GM13976 (cell line): ENCODE measurements at places on chromosomes 6 and 20.

DNA sequence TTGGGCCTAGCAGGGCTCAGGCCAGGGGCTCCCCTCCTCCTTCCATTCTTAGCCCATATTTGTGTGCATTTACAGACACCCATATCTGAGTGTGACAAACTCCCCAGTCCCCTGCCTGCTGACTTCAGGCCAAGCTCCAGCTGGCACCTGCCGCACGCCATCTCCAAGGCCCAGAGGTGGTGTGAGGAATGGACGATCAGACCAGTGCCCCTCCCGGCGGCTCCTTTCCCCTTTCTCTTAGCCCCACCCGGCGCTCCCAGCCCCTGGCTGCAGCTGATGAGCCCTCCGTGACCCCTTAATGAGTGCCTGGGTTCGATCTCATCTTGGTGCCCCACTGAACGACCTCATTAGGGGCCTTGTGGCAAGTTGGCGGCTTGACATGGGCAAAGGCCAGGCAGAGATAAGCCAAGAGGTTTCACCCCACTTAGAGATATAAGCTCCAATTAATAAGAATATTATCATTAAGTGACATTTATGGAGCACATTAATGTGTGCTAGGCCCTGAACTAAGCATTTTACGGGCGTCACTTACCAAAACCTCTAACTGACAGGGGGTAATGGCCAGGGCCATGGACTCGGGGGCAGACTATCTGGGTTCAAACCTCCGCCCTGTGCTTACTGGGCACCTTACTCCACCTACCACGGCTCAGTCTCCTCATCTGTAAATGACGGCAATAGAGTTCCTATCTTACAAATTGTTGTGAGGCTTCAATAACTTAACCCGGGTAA lies 17.5 kb downstream of the ADA start:
- no peak for DNase-seq

DNA sequence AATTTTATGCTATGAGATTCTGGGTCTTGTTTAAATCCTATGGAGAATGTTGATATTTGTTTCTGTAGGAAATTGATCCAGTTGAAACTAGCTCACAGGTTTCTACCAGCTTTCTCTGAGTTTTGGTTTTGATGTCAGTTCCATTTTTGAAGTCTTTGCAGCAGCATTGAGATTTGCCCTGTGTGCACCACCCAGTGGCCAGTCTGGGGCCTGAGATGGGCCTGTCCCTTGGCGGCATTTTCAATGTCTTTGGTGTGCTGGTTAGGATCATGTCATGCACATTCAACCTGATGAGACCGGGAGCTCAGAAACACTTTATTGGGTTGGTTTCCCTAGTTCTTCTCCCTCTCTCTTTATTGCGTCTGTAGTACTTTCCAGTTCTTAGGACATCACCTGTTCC lies 395.2 kb upstream of the MAP3K7 start:
- DNase-seq: no peak

DNA sequence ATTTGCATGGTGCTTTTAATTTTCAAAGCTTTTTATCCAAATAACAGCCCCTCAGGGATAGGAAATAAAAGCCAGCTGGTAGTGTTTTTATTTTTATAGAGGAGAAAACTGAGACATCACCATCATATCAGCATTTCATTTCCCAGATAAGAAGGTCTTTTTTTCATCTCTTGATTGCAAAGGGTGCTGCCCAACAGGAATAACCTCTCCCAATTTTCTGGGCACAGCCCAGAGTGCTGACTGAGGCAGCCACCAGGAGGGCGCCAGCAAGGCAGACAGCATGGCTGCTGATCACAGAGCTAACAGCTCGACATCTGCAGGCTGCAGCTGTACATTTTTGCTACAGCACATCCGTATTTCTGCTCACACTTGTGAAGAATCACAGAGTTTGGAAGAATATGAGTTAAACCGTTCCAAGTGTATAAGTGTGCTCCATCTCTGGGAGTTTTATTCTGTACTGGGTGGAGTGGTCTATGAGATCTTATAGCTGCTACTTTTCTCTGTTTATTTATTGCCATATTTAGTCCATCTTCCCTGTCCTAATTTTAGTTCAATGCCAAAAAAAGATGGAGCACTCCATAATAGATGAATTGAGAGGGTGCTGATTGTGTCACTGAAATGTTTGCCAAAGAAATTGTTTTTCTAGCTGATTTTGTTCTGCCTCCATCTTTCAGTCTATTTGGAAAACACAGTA lies 85.5 kb upstream of the C20orf144 start:
- DNase-seq: no peak

DNA sequence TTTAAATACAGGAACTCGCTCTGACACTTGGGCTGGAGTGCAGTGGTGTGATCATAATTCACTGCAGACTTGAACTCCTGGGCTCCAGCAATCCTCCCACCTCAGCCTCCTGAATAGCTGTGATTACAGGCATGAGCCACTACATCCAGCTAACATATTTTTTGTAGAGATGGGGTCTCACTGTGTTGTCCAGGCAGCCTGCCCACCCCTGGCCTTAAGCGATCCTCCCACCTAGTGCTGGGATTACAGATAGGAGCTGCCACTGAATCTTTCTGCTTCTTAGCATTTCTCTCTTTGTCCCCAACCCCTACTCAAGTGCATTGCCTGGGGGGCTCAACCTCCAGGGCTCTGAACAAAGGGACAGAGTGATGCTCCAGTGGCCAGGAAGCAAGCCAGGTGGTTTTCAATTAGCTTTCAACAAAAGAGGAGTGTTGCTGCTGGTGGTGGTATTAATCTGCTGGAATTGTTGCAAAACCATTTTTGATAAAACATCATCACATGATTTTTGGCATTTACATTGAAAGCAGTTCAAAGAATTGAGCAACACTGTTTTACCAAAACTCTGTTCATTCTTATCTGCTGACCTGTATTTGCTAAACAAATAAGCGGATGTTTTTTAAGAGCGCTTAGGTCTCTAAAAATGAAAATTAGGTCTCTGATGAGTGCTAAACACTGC lies 40.4 kb upstream of the BPIFA2 start:
- DNase-seq: no peak

DNA sequence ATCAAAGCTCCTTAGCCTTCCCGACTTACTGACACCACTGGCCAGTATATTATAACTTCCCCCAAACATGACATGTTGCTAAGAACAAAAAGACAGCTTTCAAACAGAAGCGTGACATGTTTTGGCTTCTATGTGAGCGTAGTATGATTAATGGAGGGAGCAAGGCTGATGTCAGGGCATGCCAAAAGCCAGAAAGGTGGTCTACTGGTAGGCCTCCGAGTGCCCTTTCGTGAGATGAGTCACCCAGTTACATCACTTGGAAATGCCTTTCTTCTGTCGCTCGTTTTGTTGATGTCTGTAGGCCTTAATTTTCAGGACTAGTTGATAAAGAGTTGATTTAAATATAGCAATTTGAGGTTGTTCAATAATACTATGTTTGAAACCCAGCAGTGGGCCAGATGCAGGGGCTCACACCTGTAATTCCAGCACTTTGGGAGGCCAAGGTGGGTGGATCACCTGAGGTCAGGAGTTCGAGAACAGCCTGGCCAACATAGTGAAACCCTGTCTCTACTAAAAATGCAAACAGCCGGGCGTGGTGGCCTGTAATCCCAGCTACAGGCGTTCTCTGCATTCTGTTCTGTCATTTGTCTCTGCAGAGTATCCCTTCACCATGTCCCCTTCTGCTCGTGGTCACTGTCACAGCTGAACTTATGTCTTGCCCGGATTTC lies 53.3 kb downstream of the CNKSR3 start:
- DNase-seq: no peak

- no peak for DNase-seq
Observed at GRCh38 chr6:111258615-111259088, 171.3 kb downstream of the SLC16A10 start.

GRCh38 chr20:61126369-61127195 lies 125.5 kb upstream of the CDH4 start:
- no peak for DNase-seq

DNA sequence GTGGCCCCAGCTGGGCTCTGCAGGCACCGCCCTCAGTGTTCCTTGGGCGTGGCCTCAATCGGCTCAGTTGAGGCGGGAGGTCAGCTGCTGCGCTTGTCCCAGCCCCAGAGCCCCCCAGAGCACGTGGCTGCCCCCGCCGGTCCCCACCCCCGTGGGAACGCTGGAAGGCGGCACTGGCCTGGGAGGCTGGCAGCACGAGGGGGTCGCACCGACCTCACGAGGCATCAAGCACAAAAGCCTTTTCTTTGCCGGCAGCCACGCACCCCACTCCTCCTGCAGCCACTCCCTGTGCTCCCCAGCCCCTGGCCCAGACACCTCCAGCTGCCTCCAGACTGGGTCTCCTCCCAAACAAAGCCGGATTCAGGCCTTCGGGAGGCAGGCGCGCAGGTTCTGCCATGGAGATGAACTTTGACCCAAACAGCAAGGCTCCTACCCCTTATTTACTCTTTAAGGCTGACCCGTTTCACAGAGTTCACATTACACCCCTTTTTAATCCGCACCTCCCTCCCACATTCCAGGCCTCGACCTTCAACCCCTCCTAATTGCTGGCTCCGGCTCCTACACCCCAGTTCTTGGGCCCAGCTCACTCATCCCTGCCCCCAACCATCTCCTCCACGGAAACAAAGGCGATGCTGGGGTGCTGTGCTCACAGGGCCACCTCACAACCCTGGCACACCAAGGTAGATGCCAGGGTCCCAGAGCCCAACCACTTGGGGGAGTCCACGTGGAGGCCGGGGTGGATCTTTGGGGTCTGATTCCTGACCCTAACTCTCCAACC lies 111.7 kb downstream of the NOL4L start:
- no peak for DNase-seq

DNA sequence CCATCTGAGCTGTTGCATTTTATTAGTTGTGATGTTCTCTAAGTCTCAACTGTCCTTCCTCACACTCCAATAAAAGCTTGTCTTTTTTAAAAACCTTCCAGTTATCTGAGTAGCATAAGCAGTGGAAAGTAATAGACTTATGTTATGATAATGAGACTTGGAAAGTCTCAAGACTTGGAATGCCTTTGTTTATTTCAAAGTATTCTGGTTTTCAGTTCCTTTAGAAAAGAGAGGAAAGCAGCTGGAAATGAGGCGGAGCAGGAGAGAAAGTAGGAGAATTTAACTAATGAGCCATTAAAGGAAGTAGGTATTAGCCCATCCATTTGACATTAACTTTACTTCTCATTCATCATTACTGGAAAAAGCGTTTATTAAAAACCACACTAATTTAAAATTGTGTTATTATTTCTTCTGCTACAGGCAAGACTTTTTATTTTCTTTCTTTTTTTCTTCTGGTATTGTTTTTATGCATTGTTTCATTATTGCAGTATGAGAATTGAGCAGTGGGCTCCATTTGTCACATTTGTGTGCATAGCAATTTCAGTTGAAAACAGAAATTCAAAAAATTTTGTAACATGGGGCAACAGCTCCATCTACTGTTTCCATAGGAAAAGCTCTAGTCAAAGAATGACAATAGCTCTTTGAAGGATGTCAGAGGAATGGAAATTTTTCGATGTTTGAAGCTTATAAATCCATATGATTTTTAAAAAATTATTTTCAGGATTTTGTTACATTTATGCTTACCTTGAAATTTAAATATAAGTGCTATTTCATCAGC lies 194.8 kb downstream of the COL9A1 start:
- peak; percentile 30 for DNase-seq

- no peak for DNase-seq
Observed at GRCh38 chr20:62305765-62306413, 3.1 kb downstream of the ADRM1 start.

DNA sequence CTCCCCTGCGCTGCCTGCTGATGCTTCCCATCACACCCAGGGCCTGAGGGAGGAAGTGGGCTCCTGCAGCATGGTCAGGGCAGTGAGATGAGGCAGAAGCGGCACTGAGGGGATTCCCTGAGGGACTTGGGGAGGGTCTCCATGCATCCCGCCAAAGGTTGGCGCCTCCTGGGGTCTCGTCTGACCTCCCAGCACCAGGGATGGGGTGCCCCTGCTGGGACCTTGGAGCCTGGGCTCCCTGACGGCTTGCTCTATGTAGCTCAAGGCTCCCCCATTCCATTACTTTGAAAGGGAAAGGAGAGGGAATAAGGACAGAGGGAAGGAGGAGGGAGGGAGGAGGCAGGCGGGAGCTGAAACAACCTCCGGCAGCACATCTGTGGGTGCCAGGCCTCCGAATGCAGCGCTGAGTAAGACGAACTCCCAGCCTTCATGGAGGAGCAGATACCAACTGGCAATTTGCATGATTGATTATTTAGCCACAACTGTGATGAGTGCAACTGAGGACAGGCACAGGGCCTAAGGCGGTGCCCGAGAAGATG lies 259.3 kb downstream of the ERMARD start:
- DNase-seq: no peak

- DNase-seq: no peak
Observed at GRCh38 chr6:2447318-2447920, 202.0 kb upstream of the GMDS start.

DNA sequence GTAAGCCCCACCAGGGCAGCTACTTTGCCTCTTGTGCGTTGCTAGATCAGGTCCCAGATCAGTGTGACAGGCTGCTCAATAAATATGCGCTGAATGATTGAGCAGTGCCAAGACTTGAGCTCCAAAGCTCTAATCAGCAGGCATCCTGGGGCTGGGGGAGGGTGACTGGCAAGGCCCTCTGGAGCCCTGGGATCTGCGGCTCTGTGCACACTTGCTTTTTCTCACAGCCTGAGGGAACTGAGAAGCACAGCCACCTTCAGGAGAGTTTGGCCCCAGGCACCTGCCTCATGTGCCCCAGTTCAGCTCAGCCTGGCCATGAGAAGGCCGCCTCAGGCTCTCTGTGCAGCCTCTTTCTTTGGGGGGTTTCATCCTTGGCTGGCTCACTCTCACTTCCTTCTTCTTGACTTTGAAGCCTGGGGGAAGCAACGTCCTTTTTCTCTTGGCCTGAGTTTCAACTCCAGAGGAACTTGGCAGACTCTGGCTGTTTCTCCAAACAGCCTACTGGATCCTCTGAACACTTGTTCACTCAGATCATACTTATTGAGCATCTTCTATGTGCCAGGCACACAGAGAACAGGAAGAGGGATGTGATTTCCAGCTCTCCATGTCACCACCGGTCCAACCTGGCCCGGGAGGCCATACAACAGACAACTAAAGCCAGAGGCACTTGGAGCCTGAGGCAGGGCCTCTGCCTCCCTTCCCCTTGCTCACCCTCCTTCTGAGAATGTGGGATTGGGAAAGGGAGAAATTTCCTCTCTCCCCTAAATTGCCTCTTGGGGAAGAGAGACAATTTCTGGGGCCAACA lies 114.0 kb downstream of the VEGFA start:
- DNase-seq: peak; percentile 71
